Left colon (tissue), 2 donors: ENCODE measurements at places on chromosomes 7 and 10.

DNA sequence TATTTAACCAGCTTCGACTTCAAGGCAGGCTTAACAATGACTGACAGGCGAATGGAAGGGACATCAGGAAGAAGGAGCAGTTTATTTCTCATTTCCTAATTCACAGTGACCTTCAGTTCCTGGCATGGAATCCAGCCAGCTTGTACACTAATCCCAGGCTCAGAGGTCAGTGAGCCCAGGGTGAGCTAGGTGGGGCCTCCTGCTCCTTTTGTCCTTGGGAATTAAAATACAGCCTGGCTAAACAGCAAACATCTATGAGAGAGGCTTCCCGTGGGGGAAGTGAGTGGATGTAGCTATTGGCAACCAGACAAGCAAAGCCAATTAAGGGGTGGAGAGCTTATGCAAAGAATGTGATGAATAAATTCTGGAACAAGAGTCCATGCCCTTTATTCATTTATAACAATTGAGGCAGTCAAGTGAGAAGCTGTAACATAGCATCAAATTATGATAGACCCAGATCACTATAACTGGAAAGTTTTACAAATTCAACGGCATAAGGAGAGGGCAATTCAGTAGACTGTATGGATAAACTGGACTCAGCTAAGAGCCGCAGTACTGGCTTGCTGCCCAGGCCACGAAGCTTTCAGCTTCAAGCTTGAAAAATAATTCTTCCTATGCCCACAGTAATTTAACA, 57.1 kb downstream of the STK17A start:
- DNase-seq: peak; percentile 50

GRCh38 chr10:12909182-12909835, 92.2 kb downstream of the CCDC3 start:
- no peak for DNase-seq

DNA sequence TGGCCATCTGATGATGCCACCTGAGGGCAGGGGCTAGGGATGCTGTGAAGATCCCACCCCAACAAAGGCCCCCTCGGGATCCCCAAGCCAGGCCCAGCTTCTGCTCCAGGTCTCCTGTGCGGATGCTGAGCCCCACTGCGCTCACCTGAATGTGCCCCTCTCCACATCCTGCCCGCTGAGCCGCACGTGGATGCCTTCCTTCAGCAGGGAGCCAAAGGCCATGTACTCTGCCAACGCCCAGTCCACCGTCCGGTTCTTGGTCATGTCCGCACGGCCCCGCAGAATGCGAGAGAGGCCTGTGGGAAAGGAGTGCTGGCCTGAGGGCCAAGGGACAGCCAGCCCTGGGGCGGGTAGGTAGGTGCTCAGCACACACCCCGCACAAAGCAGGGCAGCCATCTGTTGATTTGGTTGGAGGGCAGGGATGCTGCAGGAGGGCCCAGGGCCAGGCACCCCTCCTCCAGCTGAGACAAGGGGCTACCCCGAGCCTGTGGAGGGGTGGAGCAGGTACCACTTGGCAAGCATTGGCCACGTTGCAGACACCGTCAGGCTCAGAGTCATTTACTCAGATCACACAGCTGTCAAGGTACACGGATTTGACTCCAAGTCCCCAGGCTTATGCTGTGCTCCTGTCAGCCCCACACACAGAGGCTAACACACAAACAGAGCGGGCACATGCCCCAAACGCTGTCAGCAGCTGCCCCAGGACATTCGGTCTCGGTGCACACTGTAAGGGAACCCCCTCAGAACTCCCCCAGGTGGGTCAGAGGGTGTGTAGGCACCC, 19.2 kb downstream of the OGDHL start:
- no peak for DNase-seq

- DNase-seq: no peak
These were observed 1494.9 kb upstream of the LRRTM3 start for GRCh38 chr10:65430979-65431378.

DNA sequence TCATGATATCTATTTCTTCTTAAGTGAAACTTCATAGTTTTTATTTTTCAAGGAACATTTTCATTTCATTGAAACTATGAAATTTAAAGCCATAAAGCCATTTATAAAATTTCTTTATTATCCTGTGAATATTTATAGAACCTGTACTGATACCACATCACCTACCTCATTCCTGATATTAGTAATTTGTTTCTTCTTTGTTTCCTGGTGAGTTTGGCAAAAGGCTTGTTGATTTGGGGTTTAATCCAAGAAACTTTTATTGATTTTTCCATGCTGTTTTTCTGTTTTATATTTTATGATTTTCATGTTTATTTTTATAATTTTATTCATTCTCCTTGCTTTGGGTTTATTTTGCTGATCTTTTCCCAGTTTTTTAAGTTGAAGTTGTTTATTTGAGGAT, 669.4 kb downstream of the NXPH1 start:
- DNase-seq: no peak
